ENCODE measurements at places on chromosomes 2 and 18.
A peak's percentile ranks its signal among the peaks of the same experiment; 100 is the strongest.

DNA sequence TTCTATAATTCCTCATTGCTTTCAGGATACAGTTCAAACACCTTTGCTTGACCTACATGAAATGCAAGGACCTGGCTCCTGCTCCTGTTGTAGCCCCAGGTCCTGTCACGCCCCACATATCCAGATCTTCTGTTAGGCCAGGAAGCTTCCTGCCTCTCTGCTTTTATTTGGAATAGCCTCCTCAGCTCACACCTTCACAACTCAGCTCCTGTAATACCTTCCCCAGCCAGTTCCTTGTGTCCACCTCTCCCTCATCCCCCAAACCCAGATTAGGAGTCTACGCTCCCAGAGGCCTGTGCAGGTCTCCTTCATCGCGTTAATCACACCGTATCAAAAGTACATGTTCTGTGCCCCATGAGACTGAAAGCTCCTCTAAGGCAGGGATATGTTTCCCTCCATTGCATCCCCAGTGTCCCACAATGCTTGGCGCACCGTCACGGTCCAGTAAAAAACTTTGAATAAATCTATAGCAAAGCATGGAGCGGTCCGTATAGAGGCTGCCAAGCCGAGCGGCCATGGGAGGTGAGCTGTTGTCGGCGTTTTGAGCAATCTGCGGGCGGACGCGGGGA, 371 bp downstream of the MDH1B start:
- no peak for DNase-seq

- peak; percentile 47 for DNase-seq
Measured at GRCh38 chr2:239883326-239884050, 141.7 kb downstream of the NDUFA10 start.

- DNase-seq: no peak
Measured at GRCh38 chr2:241052677-241053360, 49.3 kb downstream of the MTERF4 start.

GRCh38 chr2:158325031-158325781, 131.3 kb downstream of the CCDC148 start:
- no peak for DNase-seq

DNA sequence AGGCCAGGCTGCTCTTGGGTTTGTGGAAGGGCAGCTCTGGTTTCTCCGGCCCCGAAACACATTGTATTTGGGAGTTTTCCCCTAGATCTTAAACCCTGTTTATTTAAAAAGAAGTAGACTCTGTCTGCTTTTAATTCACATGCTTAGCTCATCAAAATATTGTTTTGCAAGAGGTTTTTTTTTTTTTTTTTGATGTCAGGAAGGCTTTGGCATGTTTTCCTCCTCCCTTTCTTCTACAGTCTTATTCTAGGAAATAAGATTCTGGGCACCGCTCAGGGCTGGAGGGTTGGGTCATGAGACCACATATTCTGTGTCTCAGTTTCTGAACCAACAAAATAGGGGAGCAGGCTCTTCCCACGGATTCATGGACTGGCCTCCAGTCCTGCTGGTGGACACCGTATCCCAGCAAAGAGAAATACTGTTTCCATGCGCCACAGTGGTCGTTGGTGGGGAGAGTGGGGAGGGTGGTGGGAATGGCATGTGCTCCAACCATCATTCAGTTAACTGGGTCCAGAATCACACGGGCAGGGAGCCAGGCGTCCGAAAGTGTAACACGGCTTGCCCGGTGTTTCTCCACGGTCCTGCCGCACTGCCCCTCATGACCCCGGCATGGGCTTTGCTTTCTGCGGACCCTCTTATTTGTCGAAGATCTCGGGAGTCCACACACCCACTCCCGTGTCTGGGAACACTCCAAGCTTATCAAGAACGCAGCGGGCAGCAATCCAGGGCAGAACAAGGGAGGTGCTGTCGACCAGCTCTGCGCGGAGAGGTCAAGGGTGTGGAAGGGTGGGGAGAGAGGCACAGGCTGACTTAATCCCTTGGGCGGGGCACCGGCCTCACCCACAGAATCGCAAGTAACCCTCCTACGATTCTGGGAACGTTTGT, 176.7 kb downstream of the GLI2 start:
- DNase-seq: no peak

DNA sequence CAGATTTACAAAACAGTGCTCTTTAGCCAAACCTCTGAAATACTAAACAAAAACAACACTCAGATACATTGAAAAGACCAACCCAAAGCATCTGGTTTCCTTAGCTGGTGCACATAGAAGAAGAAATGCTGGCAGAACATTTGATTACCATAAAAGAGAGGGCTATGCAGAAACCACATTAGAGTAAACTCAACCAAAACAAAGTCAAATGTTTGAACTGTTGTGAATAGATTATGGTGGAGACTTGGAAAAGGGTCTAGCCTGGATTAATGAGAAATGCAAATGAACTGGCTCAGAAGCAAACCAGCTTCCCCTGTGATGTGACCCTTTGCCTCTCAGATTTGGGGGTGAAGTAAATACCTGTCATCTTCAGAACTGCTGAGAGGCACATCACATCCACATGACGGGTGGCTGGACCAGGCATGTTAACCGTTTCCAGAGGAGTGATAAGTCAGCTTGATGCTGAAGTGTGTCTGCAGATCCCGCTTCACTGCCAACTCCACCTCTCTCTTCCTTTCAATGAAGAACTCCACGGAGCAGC, 153.0 kb downstream of the NRP2 start:
- DNase-seq: no peak

GRCh38 chr2:15826273-15826717, 114.1 kb upstream of the MYCN start:
- no peak for DNase-seq

- DNase-seq: no peak
Measured at GRCh38 chr2:113829761-113830160, 60.1 kb upstream of the ACTR3 start.

DNA sequence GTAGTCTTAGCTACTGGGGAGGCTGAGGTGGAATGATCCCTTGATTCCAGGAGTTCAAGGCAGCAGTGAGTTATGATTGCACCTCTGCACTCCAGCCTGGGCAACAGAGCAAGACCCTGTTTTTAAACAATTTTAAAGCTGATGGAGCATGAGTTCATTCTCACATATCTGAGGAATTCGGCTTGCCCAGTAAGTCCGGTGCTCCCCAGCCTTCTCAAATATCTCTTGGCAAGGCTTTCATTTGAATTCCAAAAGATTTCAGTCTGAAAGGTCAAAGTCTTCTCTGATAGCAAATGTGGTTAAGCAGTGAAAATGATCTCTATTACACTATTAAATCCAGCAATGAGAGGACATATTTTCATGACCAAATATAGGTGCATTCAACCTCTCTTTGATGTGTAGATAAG, 27.9 kb downstream of the PIEZO2 start:
- DNase-seq: no peak

GRCh38 chr18:7809978-7810377, 242.9 kb downstream of the PTPRM start:
- DNase-seq: no peak

GRCh38 chr2:132664096-132664495, 5.9 kb downstream of the LYPD1 start:
- DNase-seq: no peak

DNA sequence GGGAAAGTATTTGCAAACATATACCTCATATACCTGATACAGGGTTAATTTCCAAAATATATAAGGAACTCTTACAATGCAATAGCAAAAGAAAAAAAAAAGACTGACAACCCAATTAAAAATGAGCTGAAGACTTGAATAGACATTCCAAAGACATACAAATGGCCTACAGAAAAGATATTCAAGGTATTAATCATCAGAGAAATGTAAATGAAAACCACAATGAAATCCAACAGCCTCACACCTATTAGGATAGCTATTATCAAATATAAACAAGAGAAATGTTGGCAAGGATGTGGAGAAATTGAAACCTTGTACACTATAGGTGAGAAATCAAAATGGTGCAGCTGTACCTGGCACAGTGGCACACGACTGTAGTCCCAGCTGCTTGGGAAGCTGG, 25.7 kb downstream of the NR4A2 start:
- DNase-seq: no peak

- no peak for DNase-seq
Measured at GRCh38 chr2:104749856-104750460, 104.0 kb upstream of the POU3F3 start.

DNA sequence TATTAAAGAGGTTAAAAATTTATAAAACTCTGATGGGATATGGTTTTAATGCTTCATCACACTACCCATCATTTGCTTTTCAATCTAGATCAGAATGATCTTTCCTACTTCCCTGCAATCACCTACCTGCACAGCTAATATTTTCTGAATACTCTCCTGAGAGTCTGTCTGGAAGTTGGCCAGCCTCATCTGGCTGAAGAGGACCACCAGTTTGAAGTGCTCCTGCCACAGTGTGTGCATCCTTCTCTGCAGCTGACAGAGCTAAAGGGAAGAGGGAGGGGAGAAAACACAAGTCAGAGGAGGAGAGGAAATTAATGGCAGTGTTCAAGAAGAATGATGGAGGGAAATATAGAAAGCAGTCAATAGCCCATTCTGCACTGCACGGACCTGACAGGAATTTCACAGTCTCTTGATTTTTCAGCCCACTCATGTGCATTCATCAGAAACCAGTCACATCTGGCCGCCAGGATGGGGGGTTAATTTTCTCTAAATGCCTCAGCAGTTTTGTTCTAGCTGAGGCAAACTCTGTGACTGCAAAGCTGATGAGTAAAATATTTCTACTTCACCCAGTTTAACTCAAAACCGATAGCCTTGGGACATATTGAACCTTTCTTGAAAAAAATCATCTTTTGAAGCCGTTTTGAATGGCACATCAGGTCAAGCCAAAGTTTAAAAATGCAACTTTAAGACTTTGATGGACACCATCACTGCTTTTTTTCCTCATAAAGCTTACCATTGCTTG, 201.8 kb upstream of the KLHL14 start:
- DNase-seq: no peak

DNA sequence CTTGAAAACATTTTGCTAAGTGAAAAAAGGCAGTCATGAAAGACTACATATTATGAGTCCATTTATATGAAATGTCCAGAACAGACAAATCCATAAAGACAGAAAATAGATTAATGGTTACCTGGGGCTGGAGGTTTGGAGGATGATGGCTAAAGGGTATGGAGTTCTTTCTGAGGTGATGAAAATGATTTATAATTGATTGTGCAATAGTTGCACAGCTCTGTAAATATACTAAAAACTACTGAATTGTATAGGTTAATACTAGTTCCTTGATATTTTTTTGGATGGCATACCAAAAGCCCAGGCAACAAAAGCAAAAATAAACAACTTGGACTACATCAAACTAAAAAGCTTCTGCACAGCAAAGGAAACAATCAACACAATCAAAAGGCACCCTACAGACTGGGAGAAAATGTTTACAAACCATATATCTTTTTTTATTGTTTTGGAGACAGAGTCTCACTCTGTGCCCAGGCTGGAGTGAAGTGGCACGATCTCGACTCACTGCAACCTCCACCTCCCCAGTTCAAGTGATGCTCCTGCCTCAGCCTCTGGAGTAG, 21.5 kb downstream of the SOS1 start:
- DNase-seq: no peak

DNA sequence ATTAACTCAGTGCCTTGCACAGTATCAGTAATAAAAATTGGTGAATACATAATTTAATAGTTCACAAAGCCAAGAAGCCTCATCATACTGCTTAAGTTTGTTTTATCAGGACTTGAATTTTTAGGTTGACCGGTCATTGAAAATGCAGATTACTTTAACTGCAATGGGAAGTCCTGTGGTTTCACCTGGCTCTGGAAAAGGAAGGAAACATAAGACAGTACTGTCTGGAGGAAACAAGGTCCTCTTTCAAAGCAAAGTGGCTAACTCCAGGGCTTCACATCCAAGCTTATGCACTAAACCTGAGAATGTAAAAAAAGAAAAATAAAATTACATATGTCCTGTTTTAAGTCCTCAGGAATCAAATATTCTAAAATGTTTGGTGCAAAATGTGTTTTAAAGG, 119.7 kb downstream of the DLGAP1 start:
- no peak for DNase-seq

DNA sequence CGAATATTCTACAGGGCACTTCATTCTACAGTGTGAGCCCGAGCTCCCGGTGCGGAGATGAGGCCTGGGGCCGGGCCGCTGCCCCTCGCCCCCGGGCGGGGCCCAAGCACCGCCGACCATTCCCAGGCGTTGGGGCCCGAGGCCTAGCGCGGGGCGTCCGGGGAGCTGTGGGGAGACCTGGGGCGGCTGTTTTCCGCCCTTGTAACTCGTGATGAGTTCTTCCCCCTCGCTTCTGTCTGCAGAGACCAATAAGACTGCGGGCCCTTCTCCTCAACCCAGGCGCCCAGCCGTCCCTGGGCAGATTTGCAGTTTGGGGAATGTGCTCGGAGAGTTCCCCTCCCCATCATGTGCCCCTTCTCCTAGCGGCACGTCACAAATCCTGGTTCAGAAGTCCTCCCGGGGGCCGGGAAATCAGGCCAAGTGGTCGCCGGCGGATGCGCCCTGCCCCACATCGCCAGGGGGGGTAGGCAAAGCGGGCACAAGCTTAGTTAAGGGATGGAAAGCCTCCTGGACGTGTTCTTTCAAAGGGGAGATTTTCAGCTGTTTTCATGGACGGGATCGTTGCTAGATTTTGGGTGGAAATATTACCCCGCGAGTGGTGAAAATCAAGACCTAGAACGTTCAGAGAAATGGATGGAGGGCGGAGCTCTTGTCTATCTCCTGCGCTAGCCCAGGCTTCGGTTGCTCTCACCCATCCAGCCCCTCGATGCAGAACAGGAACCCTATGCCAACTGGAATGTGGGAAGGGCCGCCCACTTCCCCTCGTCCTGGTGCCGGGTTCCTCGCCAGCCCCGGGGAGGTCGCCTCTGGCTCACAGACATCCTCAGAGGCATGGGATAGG, 18.8 kb upstream of the HAAO start:
- peak; percentile 88 for DNase-seq

- DNase-seq: no peak
Measured at GRCh38 chr2:236517251-236518031, 52.2 kb upstream of the ACKR3 start.

DNA sequence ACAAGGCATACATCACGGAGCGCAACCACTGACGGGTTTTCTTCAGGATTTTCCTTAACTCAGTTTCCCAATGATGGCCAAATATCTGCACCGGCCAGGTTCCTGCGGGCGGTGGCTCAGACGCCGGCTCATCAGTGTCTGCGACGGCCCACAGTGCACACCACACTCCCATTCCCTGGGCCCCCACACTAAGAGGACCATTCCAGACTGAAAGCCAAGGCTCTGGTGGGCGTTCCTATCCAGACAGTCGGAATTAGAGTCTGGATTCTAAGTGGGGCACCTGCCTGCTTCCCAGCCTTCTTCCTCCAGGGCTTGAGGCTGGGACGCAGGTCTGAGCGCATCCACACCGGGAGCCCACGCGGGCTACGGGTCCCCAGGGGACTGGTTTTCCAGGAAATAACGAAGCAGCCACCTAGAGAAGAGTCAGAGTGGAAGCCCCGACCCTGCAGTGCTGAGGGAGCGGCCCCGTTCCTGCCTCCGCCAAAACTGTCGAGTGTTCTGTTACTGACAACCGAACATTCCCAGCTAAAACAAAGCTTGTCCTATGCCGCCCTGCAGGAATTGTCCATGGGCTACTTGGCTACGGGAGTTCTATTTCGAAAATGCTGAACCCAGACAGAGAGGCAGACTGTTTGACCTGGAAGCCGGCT, 75.3 kb downstream of the TMEM18 start:
- no peak for DNase-seq

GRCh38 chr2:19649785-19650380, 251.9 kb downstream of the TTC32 start:
- DNase-seq: no peak

GRCh38 chr2:43515248-43515647, 80.6 kb downstream of the THADA start:
- no peak for DNase-seq

Measured in activated CD8-positive, alpha-beta memory T cell treated with anti-CD3 and anti-CD28 coated beads for 24 hours (primary cell).